ENCODE measurements at places on chromosomes 1 and 21. TPM values are rescaled to one million over a fixed set of nuclear protein-coding genes. Genes with fewer than 3 reads are reported as not detected.

NPL gene
- 3.8 TPM for total RNA-seq

CLDN19 gene
- total RNA-seq = not detected

SIK1 gene
- total RNA-seq = 11.6 TPM

SLC6A9 gene
- 35.5 TPM for total RNA-seq

UMODL1 gene
- total RNA-seq = 0.07 TPM

THBS3 gene
- 11.3 TPM for total RNA-seq

DEPDC1 gene
- total RNA-seq = 0.68 TPM

CYP4A11 gene
- total RNA-seq = not detected

HP1BP3 gene
- total RNA-seq = 205 TPM

AMY1B gene
- not detected for total RNA-seq

TRIM45 gene
- total RNA-seq = 3.8 TPM

KLHDC7A gene
- total RNA-seq = not detected

NPR1 gene
- not detected for total RNA-seq

NBPF8 gene
- total RNA-seq = 16.9 TPM

PLPPR5 gene
- total RNA-seq = not detected

RPE65 gene
- not detected for total RNA-seq

USH2A gene
- total RNA-seq = not detected

DSCAM gene
- total RNA-seq = 0.28 TPM

BRDT gene
- total RNA-seq = not detected

ATP6V1G3 gene
- total RNA-seq = not detected

FCRL4 gene
- not detected for total RNA-seq

TRIM46 gene
- 1.3 TPM for total RNA-seq

KDM1A gene
- total RNA-seq = 106 TPM

ERG gene
- 0.78 TPM for total RNA-seq

SELENBP1 gene
- total RNA-seq = 2.7 TPM

SPATA46 gene
- not detected for total RNA-seq

AMPD1 gene
- total RNA-seq = not detected

All from nasal cavity respiratory epithelium epithelial cell of viscerocranial mucosa (primary cell).